ENCODE measurements at places on chromosomes 12 and 14. TPM values are rescaled to one million over a fixed set of nuclear protein-coding genes. Genes with fewer than 3 reads are reported as not detected.

Gene EGLN3
- total RNA-seq = 14.6 TPM

Gene NEUROD4
- not detected for total RNA-seq

Gene SLC6A12
- not detected for total RNA-seq

Gene LPAR5
- total RNA-seq = 2.8 TPM

Gene SLC25A21
- 5.4 TPM for total RNA-seq

Gene RIN3
- total RNA-seq = 6.2 TPM

Gene CLEC14A
- total RNA-seq = 2.6 TPM

Gene IL26
- not detected for total RNA-seq

Gene FITM1
- 80.5 TPM for total RNA-seq

Gene OR4M1
- total RNA-seq = not detected

- no peak for DNase-seq
Measured at GRCh38 chr14:32693114-32693513, 245.6 kb upstream of the NPAS3 start.

DNA sequence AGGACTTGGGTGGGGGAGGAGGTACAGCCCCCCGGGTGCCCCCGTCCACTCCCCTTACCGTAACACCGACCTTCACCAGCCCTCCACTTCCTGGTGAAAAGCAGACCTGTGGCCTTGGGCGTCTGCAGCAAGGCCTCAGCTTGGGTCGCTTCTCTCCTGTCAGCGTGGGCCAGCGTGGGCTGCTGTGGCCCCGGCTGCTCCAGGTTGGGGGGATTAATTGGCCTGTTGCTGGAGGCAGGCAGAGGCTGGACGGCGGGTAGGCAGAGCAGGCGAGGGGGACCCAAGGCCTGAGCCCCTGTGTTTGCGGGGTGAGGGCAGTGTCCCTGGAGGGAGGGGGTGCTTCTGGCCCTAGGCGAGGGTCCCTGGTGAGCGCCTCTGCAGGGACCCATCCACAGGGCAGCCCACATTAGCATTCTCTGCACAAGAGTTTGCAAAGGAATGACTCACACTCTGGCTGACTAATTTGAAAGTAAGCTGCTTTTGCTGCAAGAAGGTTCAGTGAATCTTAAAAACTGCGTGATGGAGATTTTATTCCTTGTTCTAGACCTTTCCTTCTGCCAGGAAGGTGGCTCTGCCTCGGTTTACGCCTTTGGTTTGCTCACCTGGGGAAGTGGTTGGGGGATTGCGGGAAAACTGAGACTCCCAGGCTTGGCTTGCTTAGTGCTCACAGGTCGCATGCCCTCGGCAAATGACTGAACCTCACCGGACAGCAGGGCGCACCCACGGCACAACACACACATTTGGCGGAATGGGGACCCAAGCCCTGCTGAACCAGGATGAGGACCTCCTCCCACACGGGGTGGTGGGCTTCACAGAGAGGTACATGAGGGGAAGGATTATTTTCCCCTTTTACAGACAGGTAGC, 37.9 kb upstream of the DLK1 start:
- no peak for DNase-seq

- peak; percentile 80 for DNase-seq
Measured at GRCh38 chr14:101235335-101236103, 325.8 kb upstream of the DIO3 start.

DNA sequence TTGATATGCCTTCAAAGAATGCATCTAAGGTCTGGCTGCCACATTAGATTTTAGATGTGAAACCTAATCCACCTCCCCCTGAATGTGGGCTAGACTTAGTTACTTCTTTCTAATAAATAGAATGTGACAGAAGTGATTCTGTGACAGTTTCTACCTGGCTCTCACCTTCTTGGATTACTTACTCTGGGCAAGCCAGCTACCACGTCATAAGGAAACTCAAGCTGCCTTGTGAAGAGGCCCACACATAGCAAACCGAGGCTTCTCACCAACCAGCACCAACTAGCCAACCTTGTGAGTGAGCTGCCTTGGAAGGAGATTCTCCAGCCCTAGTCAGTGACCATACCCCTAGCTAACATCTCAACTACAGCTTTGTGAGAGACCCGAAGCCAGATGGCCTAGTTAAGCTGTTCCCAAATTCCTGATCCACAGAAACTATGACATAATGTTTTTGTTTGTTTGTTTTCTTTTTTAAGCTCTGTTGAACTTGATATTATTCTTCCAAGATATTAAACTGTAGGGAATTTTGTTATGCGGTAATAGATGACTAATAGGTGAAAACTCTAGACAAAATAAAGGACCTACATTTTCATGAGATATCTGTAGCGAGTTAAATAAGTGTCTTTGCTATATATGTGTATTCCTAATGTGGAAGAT, 6.2 kb downstream of the GPR19 start:
- DNase-seq = no peak

GRCh38 chr12:56046027-56046780, 4.5 kb downstream of the RPS26 start:
- no peak for DNase-seq

- DNase-seq = no peak
Measured at GRCh38 chr12:116314477-116314876, 37.0 kb upstream of the MED13L start.

GRCh38 chr12:60335745-60336144, 739.9 kb downstream of the SLC16A7 start:
- no peak for DNase-seq

DNA sequence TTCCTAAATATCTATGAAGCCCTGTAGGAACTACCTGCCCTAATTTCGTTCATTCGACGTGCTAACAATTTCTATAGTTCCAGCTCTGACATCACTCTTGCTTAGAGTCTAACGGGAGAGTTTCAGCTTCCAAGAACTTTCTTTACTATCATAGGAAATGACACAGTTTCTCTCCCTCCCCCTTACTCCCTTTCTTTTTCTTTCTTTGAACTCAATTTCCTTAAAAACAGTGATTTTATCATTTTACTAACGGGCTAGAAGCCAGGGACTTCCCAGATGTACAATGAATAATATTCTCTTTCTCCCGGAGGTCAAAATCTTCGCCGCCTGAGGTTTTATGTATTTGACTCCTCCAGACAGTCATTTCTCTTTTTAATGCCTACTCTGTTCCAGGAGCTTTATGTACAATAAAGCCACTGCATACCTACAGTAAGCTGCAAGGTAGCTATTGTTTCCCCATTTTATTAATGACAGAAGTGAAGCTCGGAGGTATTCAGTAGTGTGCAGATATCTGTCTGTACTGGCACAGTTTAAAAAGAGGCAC, 15.7 kb downstream of the SMCO2 start:
- DNase-seq = no peak

DNA sequence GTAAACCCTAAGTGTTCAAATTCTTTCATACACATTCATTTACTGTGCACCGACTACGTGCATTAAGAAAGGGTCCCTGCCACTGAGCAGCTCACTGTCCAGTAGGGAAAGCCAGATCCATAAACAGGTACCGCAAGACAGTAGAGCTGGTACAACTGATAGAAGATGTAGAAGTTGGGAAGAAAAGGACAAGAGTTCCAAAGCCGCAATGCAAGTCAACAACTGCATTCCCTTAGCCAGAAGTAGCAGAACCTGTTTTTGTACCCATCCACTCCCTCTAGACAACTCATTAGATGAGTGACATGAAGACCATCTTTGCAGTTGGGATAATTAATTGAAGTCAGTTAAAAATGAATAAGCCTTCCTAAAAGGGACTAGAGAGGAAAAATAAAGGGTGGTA, 1.3 kb downstream of the SENP1 start:
- peak; percentile 12 for DNase-seq

- no peak for DNase-seq
Measured at GRCh38 chr12:102016472-102016871, 45.3 kb downstream of the WASHC3 start.

DNA sequence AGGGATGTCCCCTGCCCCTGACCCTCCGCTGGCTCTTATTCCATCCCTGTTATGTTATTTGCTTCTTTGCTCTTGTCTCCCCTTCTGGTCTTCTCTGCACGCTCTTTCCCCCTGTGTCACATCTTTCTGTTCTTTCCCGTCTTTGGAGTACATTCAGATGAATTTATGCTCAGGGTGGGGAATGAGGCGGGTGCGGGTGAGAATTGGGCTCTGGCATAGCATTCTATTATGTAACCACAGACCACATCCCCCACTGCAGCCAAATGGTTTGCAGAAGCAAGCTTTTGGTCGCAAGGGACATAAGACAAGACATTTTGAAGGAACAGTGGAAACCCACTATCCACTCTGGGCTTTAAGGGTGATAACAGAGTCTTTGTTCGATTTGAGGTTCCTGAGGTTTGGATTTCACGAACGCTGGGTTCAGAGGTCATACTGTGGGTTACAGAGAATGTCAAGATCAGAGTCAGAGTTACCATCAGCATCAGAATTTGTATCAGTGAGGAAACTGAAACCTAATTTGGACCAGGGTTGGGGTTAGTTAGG, 3.8 kb downstream of the ENDOU start:
- no peak for DNase-seq

DNA sequence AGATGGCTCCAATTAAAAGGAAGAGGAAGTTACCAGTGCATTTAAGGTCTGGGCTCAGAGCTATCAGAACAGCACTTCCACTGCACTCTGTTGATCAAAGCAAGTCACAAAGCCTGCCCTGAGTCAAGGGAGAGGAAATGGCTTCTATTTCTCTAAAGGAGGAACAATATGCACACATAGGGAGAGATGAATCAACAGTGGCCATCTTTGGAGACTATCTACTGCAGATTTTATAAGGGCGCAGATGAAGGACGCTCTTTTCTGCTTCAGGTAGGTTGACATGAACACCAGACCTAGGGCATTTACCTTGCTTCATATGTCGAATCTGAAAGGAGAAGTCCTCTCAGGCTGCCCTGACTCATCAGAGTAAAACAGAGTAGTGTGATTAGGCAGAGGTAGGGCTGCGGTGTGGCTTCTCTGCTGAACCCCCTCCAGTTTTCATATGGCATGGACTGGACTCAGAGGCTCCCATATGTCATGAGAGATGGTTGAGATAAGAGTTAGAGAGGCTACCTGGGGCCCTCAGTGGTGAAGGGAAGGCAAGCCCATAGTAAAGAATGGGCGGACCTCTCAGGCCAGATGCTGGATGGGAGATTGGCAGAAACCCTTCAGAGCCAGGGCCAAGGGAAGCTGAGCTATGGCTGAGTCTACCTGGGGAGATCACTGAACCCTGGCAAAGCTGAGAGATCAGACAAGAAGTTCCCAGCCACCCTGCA, 84.4 kb downstream of the ARF6 start:
- no peak for DNase-seq

DNA sequence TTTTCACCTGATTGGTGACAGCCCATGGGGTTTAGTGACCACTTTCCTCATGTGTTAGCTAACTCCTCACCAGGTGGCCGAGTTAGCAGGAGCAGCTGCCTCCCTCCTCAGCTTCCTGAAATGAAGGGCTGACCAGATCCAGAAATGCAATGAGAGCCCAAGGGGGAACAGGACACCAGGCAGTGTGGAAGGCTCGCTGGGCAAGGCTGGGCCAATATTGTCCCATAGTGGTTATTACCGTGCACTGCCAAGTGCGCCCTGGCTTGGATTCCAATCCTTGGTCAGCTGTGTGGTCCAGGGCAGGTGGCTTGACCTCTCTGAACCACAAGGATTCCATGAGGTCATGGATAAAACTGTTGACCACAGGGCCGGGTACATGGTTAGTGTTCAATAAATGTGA, 3.6 kb upstream of the HSPB8 start:
- DNase-seq = no peak

- no peak for DNase-seq
Measured at GRCh38 chr12:559208-559905, 99.6 kb downstream of the B4GALNT3 start.

DNA sequence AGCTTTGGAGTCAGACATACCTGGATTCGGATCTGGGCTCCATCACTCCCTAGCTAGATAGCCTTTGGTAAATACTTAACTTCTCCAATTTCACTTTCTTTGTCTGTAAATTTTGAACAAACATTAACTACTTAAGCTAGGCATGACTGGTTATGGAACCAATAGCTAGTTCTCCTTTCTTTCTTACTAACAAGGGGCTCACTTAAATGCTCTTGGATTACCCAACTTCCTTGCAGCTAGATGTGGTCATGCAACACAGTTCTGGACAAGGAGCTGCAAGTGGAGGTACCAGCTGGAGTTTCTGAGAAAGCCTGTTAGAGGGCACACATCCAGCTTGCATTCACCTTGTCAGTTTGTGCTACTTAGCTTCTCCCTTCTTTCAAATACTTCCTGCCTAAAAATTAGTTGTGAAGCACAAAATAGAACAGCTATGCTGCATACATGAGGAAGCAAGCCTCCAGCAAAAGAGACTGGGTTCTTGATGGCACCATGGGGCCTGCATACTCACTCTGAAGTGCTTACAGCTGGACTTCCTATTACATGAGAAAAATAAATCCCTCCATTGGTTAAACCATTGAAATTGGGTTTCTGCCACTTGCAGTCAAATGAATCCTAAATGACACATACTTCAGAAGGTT, 210.1 kb upstream of the EEA1 start:
- no peak for DNase-seq

GRCh38 chr12:129208566-129208965, 355.3 kb downstream of the GLT1D1 start:
- no peak for DNase-seq

GRCh38 chr12:67671419-67671818, 22.9 kb downstream of the DYRK2 start:
- no peak for DNase-seq

DNA sequence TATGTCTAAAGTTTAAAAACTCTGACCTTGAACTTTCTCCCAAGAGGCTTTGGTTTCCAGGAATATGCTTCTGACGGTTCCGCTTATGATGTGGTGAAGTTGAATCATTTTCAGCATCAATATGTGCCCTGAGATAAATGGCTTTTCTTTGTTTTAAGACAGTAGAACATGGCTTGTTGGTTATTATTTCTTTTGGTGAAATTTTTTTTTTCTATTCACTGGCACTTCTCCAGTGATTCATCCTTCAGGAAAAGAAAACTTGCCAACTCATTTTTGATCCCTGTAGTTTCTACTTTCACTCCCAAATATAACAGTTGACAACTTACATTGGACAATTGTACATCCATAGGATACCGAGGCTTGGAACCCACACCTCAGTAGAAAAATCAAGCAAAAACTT, 1301.2 kb upstream of the FLRT2 start:
- DNase-seq = no peak

GRCh38 chr14:64733321-64733720, 29.1 kb downstream of the PLEKHG3 start:
- no peak for DNase-seq

- peak; percentile 35 for DNase-seq
Measured at GRCh38 chr14:102474934-102475333, 34.6 kb downstream of the ANKRD9 start.

GRCh38 chr14:38212111-38212510, 4.4 kb downstream of the SSTR1 start:
- no peak for DNase-seq

- no peak for DNase-seq
Measured at GRCh38 chr12:52070185-52070925, 577 bp downstream of the ATG101 start.

DNA sequence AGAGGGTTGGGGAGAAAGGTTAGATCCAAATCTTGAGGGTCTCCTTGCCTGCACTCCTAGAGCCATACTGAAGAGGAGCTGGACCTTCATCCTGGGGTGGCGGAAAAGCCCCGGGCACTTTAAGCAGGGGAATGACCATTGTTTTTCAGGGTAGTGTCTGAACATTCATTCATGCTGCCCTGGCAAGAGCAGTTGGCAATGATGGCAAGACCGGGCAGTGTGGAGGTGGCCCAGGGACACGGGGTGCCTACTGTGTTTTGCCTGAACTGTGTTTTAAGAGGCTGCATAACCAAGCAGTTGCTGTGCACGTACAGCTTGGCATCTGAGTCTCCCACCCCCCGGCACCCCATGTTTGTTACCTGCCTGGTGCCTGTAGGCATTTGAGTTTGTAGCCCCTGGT, 14.7 kb downstream of the TPCN1 start:
- peak; percentile 4 for DNase-seq

GRCh38 chr12:52965337-52965731, 16.4 kb downstream of the KRT18 start:
- no peak for DNase-seq

All from stomach (tissue), 19 donors.